ENCODE measurements at places on chromosomes 7 and 10.

- H3K27me3 ChIP-seq: no peaks in the 10 kb centered on the region
- DNase-seq: no peak
- peaks cover 10% of the 10 kb centered on the region for H3K4me1 ChIP-seq
- H3K4me3 ChIP-seq: no peak overlapping the region
- no peak overlapping the region for H3K27ac ChIP-seq
Observed at GRCh38 chr10:101660256-101660655, 34.7 kb downstream of the FBXW4 start.

GRCh38 chr10:76881477-76882220, 756.0 kb downstream of the KCNMA1 start:
- no peaks in the 10 kb centered on the region for H3K27me3 ChIP-seq
- no peak for DNase-seq
- no peaks in the 10 kb centered on the region for H3K4me1 ChIP-seq

DNA sequence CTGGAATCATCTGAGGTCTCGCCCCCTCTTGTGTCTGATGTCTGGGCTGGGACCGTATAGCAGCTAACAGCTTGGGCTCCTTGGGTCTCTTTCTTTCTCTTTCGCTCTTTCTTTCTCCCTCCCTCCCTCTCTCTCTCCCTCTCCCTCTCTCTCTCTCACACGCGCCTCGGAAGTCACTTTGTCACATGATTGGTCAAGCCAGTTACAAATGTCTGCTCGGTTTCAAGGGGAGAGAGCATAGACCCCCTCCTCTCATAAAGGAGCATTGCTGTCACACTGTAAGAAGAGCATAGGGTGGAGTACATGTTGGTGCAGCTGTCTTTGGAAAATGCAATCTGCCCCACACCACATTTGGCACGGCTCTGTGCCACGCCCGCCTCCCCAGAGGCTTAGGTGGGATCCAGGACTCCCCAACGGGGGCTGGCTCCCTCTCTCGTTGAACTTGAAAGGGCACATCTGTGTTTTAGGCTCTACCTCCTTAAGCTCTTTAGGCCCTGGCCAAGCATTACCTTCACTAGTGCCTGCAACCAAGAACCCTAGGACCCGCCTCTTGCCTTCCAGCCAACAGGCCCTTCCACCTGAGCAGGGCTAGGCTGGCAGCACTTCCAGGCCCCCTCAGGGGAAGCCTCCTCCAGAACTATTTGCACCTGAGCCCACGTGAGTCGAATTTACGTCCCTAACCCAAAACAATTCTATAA, 61.9 kb upstream of the CACUL1 start:
- no peaks in the 10 kb centered on the region for H3K27me3 ChIP-seq
- no peak overlapping the region for H3K27ac ChIP-seq
- no peaks in the 10 kb centered on the region for H3K36me3 ChIP-seq
- peaks cover 8% of the 10 kb centered on the region for H3K4me1 ChIP-seq
- DNase-seq: no peak
- no peak overlapping the region for H3K4me3 ChIP-seq

- H3K27ac ChIP-seq: no peak overlapping the region
- H3K4me1 ChIP-seq: peaks cover 8% of the 10 kb centered on the region
- H3K27me3 ChIP-seq: no peaks in the 10 kb centered on the region
- no peak for DNase-seq
- H3K36me3 ChIP-seq: no peaks in the 10 kb centered on the region
- no peak overlapping the region for H3K4me3 ChIP-seq
Observed at GRCh38 chr7:98863601-98864000, 6.2 kb downstream of the TMEM130 start.

GRCh38 chr7:46072722-46073121, 151.7 kb upstream of the IGFBP3 start:
- no peaks in the 10 kb centered on the region for H3K27me3 ChIP-seq
- no peaks in the 10 kb centered on the region for H3K36me3 ChIP-seq
- H3K27ac ChIP-seq: no peak overlapping the region
- H3K4me1 ChIP-seq: peaks cover 3% of the 10 kb centered on the region
- H3K4me3 ChIP-seq: no peak overlapping the region
- no peak for DNase-seq

DNA sequence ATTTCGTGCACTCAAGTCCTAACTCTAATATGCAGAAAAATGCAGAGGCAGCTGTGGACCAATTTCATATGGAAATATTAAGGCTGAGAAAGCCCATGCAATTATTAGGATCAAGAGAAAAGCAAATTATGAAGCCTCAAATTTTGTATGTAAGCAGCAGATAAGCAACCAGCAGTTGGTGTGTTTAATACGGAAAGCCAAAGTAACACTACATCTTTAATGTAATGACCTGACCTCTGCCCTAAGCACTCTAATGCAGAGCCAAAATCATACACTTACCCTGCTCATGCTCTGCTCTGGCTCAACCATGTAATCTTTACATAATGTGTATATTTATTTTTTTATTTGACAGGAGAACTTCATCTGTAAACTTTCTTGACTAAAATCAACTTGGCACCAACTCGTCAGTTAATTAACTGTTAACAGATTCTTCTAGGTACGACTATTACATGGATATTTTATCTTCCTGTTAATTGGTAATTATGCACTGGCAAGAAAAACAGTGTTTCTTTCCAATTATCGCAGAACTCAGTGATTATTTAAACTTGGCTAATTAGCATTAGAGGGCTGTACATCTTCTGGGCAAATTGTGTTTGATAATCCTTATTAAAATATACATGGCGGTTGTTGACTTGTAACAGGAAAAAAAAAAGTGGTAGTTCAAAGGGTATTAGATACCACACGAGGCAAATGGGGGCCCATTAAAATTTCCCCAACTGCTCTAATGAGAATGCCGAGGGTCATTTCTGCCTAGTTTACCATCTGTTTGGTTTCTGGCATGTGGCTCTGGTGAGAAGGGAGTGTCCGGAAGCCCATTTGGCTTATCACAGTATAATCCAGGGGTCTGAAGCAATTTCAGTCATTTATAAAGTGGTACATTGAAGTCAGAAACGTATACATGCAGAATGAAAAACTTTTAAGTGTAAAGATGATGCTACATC, 94.5 kb downstream of the RELN start:
- H3K36me3 ChIP-seq: no peaks in the 10 kb centered on the region
- H3K27ac ChIP-seq: no peak overlapping the region
- no peaks in the 10 kb centered on the region for H3K27me3 ChIP-seq
- H3K4me3 ChIP-seq: no peak overlapping the region

DNA sequence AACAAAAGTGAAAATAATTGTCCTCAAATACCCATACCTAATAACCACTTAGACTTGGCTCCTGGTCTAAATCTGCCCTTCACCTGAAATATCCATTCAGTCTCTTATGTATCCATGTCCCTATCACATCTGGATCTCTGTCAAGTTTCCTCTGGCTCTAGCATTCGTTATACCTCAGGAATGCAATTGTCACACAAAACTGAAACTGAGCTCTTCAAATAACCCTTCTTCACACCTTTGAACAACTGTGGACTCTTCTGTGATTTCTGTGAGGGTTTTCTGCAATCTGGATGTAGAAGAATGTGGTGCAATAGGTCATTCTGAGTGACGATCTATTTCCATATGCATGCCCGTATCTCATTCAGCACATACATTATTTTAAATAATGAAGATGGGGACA, 53.5 kb upstream of the FGL2 start:
- H3K27me3 ChIP-seq: no peaks in the 10 kb centered on the region
- no peak overlapping the region for H3K4me3 ChIP-seq
- H3K36me3 ChIP-seq: no peaks in the 10 kb centered on the region
- no peaks in the 10 kb centered on the region for H3K4me1 ChIP-seq
- H3K27ac ChIP-seq: no peak overlapping the region
- DNase-seq: no peak

- no peak overlapping the region for H3K27ac ChIP-seq
- H3K4me1 ChIP-seq: no peaks in the 10 kb centered on the region
- H3K27me3 ChIP-seq: no peaks in the 10 kb centered on the region
- H3K4me3 ChIP-seq: no peak overlapping the region
Observed at GRCh38 chr10:22481687-22482539, 136.6 kb downstream of the SPAG6 start.

All from neuronal stem cell (in vitro differentiated cells).